Activated T-helper 2 cell treated with anti-CD3 and anti-CD28 coated beads, Interferon-gamma antibody, Interleukin-2, Interleukin-4, amounts not matched to agents 10 μg/mL and 5 μg/mL and 100 μg/mL, durations not matched to agents 14 hours and 24 hours and 36 hours (primary cell): ENCODE measurements at places on chromosomes 3 and 15. TPM values are rescaled to one million over a fixed set of nuclear protein-coding genes. Genes with fewer than 3 reads are reported as not detected.

GRCh38 chr3:153442799-153443487, 280.9 kb downstream of the RAP2B start:
- H3K4me1 ChIP-seq = peaks cover 13% of the 10 kb centered on the region
- H3K27ac ChIP-seq = no peak overlapping the region
- no peak overlapping the region for H3K4me3 ChIP-seq
- no peak for DNase-seq

- H3K36me3 ChIP-seq = peaks cover 2% of the 10 kb centered on the region
- peaks cover 10% of the 10 kb centered on the region for H3K4me1 ChIP-seq
- H3K27ac ChIP-seq = no peak overlapping the region
- DNase-seq = no peak
- no peaks in the 10 kb centered on the region for H3K27me3 ChIP-seq
Measured at GRCh38 chr3:99836681-99837080, 19.0 kb downstream of the CMSS1 start.

DNA sequence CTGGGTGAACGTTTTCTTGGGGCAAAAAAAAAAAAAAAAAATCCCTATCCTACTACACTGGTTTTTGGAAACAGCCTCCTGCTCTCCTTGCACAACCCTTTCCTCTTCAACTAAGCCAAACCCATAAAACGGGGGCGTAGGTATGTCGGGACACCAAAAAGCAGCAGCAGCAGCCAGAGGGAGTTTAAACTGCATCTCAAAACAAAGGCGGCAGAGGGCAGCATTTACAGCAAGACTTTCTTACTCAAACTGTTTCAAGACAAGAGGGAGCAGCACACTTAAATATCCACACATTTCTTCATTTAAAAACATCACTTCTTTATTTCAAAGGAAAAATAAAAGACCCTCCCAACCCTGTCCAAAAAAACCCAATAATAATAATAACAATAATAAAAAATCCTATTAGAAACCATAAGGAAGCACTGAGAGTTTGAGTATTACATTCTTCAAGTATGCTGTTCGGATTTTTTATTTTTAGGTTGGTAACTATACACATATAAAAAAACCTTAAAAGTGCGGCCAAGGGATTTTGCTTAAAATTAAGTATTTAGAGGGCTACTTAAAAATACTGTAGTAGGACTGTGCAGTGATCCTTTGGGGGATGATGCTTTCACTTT, 43.9 kb upstream of the PLXND1 start:
- no peak overlapping the region for H3K27ac ChIP-seq
- peak; percentile 34 for DNase-seq
- H3K4me1 ChIP-seq = peaks cover 2% of the 10 kb centered on the region
- no peaks in the 10 kb centered on the region for H3K36me3 ChIP-seq

- no peaks in the 10 kb centered on the region for H3K4me1 ChIP-seq
- H3K36me3 ChIP-seq = no peaks in the 10 kb centered on the region
- no peak overlapping the region for H3K4me3 ChIP-seq
Measured at GRCh38 chr3:9141928-9142289, 107.5 kb downstream of the SRGAP3 start.

Gene ATP8B4
- total RNA-seq = 69.7 and 75.3 TPM in 2 replicates

Gene CCDC80
- total RNA-seq = not detected in 2 replicates

Gene SERINC4
- total RNA-seq = 0.28 and 0.57 TPM in 2 replicates

Gene FEZF2
- not detected in 2 replicates for total RNA-seq

Gene ITIH1
- total RNA-seq = not detected in 2 replicates

GRCh38 chr3:159821110-159821509, 167.5 kb upstream of the IL12A start:
- no peak overlapping the region for H3K4me3 ChIP-seq
- H3K27ac ChIP-seq = no peak overlapping the region
- no peaks in the 10 kb centered on the region for H3K36me3 ChIP-seq
- H3K27me3 ChIP-seq = peaks cover 14% of the 10 kb centered on the region
- DNase-seq = no peak
- no peaks in the 10 kb centered on the region for H3K4me1 ChIP-seq

DNA sequence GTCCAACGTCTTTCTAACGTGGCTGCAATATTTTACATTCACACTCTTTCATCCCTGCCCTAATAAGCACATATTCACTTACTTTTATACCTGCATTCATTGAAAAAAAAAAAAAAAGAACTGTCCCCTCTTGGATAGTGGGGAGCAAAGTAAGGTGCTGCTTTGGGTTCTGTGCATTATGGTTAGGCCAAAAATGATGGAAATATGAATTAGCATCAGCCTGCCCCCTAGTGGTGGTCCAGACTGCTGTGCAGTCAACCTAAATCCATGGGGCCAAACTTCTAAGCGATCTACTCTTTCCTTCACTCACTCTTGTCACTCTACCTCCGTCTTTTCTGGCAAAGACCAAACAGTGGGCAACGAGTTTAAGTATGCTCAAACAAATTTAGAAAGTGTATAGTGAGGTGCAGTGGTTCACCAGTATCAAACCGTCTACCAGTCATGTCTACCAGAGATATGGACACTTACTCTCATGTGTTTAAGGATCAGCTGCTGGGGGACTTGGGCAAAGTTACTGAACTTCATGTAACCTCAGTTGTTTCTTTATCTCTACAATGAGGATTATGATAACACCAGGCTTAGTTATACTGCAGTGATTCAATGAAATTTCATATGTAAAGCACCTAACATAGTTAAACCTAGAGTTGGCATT, 61.5 kb upstream of the GRM7 start:
- DNase-seq = no peak
- H3K4me3 ChIP-seq = no peak overlapping the region
- H3K4me1 ChIP-seq = no peaks in the 10 kb centered on the region
- no peaks in the 10 kb centered on the region for H3K27me3 ChIP-seq
- H3K36me3 ChIP-seq = no peaks in the 10 kb centered on the region
